ENCODE measurements at places on chromosomes 1 and 21.

DNA sequence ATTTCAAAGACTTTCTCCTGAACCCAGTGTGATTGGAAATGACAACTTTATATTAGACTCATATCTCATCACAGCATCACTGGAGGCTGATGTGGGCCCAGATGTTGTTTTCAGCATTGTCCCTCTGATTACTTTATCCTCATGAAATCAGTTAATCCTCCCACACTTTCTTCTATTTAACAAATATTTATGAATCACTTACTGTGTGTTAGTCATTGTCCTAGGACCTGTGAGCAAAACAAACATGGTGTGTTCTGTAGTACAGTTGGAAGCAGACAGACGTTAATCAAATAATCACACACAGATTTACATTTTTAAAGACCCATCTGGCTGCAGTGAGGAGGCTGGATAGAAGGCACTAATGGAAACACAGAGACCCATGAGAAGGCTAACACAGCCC, 383.7 kb downstream of the PRDM2 start:
- H3K36me3 ChIP-seq = no peaks in the 10 kb centered on the region
- H3K27me3 ChIP-seq = no peaks in the 10 kb centered on the region
- no peak for DNase-seq
- no peak overlapping the region for H3K27ac ChIP-seq

- no peak for DNase-seq
- H3K27ac ChIP-seq = no peak overlapping the region
- H3K27me3 ChIP-seq = no peaks in the 10 kb centered on the region
- H3K4me3 ChIP-seq = no peak overlapping the region
- H3K36me3 ChIP-seq = no peaks in the 10 kb centered on the region
Observed at GRCh38 chr1:214638459-214638807, 35.4 kb downstream of the CENPF start.

- H3K27me3 ChIP-seq = no peaks in the 10 kb centered on the region
- H3K27ac ChIP-seq = no peak overlapping the region
- no peaks in the 10 kb centered on the region for H3K4me1 ChIP-seq
- DNase-seq = no peak
- H3K4me3 ChIP-seq = no peak overlapping the region
Observed at GRCh38 chr1:177228693-177229065, 57.9 kb downstream of the BRINP2 start.

- DNase-seq = no peak
- peaks cover 3% of the 10 kb centered on the region for H3K4me1 ChIP-seq
- H3K4me3 ChIP-seq = no peak overlapping the region
- no peaks in the 10 kb centered on the region for H3K36me3 ChIP-seq
- H3K27ac ChIP-seq = no peak overlapping the region
Observed at GRCh38 chr1:3492545-3493246, 38.2 kb downstream of the ARHGEF16 start.

- no peak overlapping the region for H3K27ac ChIP-seq
- no peaks in the 10 kb centered on the region for H3K4me1 ChIP-seq
- no peak for DNase-seq
- no peak overlapping the region for H3K4me3 ChIP-seq
- H3K36me3 ChIP-seq = no peaks in the 10 kb centered on the region
Observed at GRCh38 chr1:158943059-158943458, 11.7 kb downstream of the PYHIN1 start.

DNA sequence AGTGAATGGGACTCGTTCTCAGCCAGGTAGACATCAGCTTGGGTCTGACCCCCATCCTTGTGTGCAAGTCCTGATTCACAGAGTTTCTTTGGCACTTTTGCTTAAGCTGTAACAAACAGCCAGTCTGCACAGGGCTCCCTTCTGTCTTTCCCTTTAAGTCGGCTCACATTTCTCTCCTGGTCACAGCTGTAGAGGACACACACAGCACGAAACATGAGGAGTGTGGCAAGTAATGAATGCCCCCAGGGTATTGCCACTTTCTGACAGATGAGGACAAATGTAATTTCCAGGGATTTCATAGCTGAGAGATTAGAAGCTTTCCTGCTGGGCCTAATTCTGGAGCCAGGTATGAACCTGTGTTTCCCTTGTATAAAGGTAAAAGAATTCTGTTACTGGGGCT, 423.5 kb downstream of the KIF26B start:
- peaks cover 3% of the 10 kb centered on the region for H3K27me3 ChIP-seq
- no peak overlapping the region for H3K4me3 ChIP-seq
- peaks cover 2% of the 10 kb centered on the region for H3K4me1 ChIP-seq
- no peak for DNase-seq
- no peaks in the 10 kb centered on the region for H3K36me3 ChIP-seq

DNA sequence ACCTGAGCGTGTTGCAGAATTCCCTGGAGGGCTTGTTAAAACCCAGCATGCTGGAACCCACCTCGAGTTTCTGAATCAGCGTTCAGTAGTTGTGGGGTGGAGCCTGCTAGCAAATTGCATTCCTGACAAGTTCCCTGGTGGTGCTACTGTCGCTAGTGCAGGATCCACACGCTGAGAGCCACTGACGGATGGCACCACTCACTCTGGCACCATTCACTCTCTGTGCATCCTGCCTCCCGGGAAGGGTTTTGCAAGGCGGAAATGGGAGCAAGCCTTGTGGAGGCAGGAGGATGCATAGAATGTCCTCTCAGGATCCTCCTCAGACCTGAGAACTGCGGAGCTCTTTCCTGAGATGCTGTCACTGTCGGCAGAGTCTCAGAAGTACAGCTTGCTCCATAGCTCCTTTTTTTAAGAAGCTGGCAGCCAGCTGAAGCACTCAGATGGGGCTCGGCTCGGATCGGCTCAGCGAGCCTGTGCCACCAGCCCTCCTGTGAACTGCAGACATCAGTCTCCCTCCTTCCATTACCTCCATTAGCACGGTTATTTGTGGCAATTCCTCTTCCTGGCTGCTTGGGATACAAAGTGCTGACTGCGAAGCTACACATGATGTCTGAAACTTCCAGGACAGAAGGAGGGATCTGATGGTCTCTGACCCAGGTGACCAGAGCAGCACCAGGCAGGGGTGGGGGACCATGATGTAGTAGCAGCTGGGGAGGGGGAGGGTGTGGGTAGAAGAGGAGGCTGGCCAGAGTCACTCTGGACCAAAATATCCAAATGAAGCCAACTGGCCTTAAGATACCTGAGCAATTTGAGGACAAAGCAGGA, 89.6 kb downstream of the C1orf94 start:
- no peaks in the 10 kb centered on the region for H3K27me3 ChIP-seq
- H3K36me3 ChIP-seq = no peaks in the 10 kb centered on the region
- no peak overlapping the region for H3K4me3 ChIP-seq

DNA sequence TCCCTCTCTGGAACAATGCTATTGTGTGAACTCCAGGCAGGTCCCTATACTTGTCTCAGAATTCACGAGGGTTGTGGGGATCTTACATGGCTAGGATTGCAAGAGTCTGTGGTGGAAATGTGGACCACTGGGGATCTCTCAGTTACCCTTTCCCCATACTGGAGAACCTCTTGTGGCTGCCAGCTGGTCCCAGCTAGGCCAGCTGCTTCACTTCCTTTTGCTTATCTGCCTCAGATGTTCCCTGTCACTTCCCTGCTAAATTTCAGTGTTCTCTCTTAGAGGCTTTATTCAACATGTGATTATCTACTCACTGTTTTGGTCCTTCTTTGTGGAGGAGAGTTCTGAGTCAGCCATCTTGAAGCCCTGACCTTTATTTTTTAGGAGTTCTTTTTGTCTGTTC, 75.9 kb upstream of the SAMD13 start:
- no peaks in the 10 kb centered on the region for H3K36me3 ChIP-seq
- H3K4me1 ChIP-seq = no peaks in the 10 kb centered on the region
- no peaks in the 10 kb centered on the region for H3K27me3 ChIP-seq
- no peak overlapping the region for H3K4me3 ChIP-seq
- H3K27ac ChIP-seq = no peak overlapping the region

- H3K4me1 ChIP-seq = no peaks in the 10 kb centered on the region
- no peak for DNase-seq
- no peaks in the 10 kb centered on the region for H3K27me3 ChIP-seq
- H3K27ac ChIP-seq = no peak overlapping the region
Observed at GRCh38 chr1:82446236-82446635, 645.5 kb downstream of the ADGRL2 start.

DNA sequence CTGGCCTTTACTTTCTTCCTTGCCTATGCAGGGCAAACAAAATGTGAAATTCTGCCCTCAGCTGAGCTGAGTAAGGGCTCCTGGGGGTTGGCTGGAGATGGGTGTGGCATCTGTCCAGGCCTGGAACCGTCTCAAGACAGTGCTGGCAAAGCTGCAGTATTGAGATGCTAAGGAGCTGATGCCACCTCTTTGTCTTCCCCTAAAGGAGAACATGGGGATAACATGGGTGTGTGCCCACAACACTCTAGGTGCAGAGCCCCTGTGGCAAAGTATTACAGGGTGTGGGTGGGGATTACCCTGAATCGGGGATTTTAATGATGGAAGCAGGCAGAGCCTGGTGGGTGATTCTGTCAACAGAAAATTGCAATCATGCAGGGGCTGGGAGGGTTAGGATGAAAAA, 2.5 kb upstream of the ST3GAL3 start:
- H3K27ac ChIP-seq = no peak overlapping the region
- H3K36me3 ChIP-seq = peaks cover 59% of the 10 kb centered on the region
- DNase-seq = no peak
- H3K27me3 ChIP-seq = no peaks in the 10 kb centered on the region
- peaks cover 8% of the 10 kb centered on the region for H3K4me1 ChIP-seq

Data from tibial nerve (tissue), 4 donors.